Progenitor cell of endocrine pancreas (in vitro differentiated cells): ENCODE measurements at places on chromosomes 2 and 18.

GRCh38 chr18:9772847-9773677 is 65.0 kb downstream of the RAB31 start:
- no peak for DNase-seq

DNA sequence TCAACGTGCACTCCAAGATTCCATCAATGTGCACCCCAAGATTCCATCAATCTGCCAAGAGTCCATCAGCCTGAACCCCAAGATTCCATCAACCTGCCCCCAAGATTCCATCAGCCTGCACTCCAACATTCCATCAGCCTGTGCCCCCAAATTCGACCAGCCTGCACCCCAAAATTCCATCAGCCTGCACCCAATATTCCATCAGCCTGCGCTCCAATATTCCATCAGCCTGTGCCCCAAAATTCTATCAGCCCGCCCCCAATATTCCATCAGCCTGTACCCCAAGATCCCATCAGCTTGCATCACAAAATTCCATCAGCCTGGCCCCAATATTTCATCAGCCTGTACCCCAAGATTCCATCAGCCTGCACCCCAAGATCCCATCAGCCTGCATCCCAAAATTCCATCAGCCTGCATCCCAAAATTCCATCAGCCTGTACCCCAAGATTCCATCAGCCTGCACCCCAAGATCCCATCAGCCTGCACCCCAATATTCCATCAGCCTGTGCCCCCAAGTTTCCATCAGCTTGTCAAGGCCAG is 92.1 kb upstream of the PXDN start:
- no peak for DNase-seq

GRCh38 chr18:59502274-59503175 is 143.5 kb upstream of the LMAN1 start:
- no peak for DNase-seq

DNA sequence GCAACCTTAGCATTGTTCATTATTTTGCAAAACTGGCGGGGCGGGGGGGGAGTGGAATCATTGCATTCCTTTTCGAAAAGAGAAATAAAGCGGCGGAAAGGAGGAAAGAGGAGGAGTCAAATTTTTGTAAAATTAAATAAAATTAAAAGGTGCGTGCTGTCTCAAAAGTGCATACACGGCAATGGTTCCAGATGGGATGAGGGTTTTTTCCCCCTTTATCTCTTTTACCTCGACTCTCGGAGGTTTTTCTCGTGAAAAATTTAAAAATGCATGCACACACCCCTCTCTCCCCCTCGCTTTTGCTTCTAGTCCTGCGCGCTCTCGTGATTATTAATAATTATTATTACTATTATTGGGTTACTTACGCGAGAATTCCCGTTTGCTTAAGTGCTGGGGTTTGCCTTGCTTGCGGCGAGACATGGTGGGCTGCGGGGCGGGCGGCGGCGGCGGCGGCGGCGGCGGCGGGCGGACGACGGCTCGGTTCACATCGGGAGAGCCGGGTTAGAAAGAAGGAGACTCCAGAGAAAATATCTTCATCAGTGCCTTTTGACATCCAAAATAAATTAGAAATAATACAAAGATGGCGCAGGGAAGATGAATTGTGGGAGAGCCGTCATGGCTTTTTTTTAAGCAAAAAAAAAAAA is 481 bp downstream of the BCL11A start:
- DNase-seq: no peak

DNA sequence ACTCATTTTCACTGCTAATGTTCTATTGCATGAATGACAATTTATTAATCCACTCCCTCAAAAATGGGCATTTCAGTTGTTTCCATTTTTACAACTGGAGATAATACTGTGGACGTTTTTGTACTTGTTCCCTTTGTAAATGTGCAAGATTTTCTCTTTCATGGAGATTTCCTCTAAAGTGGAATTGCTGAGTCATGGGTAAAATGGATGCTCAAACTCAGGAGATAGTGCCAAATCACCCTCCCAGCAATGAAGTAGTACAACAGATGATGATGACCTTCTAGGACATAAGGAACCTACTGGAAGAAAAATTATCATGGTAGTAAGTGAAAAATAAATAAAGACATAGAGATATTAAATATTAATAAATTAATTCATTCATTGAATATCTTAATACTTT is 460.8 kb upstream of the CHST9 start:
- DNase-seq: no peak

- no peak for DNase-seq
These were observed 49.8 kb downstream of the SPATS2L start for GRCh38 chr2:200356321-200356720.

DNA sequence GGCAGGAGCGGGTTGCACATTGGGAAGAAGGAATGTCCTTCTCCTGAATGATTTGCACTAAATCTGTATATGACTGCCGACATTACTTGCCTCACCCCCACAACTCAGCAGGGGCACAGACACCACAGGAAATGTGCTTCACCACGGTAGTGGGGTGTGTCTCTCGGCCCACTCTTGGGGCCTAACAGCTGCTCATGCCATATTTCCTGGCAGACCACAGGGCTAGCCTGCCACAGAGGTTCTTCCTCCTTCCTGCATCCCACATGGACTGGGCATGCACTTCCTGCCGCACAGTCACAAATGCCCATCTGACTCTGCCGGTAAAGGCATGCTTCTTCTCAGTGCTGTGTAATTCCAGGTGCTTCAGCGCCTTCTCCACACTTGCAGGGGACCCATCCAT is 10.3 kb upstream of the PAPOLG start:
- DNase-seq: no peak

- no peak for DNase-seq
These were observed 992.8 kb upstream of the FANCL start for GRCh38 chr2:59233920-59234319.

- DNase-seq: no peak
These were observed 557.8 kb upstream of the LRATD1 start for GRCh38 chr2:14074691-14075090.

DNA sequence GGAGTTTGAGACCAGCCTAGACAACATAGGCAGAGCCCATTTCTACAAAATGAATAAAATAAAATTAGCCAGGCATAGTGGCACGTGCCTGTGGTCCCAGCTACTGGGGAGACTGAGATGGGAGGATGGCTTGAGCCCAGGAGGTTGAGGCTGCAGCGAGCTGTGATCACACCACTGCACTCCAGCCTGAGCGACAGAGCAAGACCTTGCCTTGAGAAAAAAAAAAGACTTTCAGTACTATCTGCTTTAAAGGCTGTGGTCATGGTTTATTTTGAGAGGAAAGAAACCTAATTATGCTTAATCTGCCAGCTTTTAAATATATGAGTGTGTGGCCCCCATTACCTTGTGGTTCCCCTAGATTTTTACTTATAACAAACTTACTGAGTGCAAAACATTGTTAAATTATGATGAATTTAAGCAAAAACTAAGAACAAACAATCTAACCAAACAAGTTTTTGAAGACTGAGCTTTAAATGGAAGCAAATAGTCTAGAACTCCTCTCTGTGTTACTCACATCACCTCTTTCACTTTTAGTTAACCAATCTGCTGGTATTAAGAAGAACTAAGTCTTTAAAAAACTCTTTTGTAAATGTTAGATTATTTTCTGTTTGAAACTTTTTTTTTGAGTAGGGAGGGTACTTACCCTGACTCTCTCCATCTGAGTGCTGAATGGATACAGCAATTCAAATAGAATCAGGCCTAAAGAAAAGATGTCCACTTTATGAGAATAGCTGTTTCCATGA is 65.4 kb downstream of the EIF2AK3 start:
- no peak for DNase-seq

DNA sequence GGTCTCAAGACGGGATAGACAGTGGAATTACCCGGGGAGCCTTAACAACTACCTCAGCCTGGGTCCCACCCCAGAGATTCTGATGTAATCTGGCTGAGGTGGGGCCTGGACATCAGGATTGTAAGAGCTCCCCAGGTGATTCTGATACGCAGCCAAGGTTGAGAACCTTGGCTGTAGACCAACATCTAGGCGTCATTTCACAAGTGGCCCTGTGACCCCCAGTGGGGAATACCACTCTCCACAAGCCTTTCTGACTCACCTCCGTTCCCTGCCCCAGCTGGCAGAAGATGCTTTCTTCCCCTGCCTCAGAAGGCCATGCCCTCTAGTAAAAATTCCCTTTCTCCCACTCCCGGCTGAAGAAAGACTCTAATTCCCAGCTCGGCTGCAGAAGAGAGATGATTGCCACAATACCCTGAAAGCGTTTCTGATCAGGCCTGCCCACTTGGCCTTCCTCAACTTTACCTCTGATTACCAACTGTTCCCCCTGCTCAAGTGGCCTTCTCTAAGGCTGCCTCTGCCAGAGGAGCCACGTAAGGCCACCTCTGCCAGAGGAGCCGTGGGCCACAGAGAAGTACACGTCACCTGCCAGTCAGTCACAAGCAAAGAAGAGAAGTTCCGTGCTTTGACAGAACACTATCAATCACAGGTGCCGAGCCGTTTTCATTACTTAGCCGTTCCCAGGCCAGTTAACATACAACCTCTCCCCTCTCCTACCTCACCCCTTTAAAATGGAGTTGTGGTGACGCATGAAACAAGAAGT is 116.8 kb upstream of the PKDCC start:
- DNase-seq: no peak

- DNase-seq: no peak
These were observed 39.7 kb downstream of the THUMPD2 start for GRCh38 chr2:39739386-39739785.

GRCh38 chr2:161172901-161173540 is 12.8 kb downstream of the TANK start:
- no peak for DNase-seq

GRCh38 chr2:52390651-52391050 is 1358.7 kb upstream of the NRXN1 start:
- no peak for DNase-seq

GRCh38 chr18:11324510-11324909 is 175.1 kb upstream of the PIEZO2 start:
- DNase-seq: no peak

GRCh38 chr2:219129589-219129988 is 31.0 kb downstream of the NHEJ1 start:
- DNase-seq: no peak

- no peak for DNase-seq
These were observed 11.0 kb downstream of the IL18R1 start for GRCh38 chr2:102366406-102367112.

DNA sequence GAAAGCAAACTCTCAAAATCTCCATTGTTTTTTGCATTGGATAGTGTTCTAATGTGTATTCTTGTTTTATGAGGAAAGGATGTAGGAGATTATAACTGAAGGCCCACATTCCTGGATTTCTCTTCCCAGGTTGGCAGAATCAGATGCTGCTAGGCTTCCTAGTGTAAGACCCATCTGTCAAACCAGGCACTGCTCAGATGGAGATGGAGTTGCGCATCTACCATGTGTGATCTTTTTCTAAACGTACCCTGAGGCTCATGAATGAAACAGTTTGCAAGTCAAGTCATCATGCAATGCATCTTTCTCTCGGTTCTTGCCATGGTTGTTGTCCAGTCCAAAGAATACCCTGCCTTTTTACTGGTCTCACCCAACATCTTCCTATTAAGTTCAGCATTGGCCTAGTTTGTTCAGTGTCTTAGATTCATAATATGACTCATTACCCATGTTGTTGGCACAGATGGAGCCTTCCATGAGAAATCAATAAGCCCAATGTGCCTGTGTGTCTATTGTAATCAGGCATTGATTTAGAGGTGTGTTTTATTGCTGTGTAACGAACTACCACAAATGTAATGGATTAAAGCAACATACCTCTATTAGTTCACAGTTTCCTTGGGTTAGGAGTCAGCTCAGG is 127.4 kb downstream of the NYAP2 start:
- no peak for DNase-seq

DNA sequence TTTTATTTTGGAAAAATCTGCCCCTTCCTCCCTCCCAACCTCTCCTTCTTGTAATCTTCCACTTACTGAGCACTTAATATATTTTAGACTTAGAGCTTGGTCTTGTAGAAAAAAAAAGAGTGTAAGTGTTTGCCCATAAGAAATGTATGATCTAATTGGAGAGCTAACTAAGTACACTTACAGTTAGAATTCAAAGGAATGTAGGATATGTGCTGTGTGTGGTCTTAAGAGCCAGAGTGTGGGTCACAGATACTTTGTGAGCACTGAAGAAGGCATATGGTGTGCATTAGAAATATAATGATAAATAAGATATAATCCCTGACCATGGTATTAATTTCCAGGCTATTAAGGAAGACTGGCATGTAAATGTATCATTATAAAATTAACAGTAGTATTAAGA is 91.8 kb upstream of the ZNF521 start:
- no peak for DNase-seq

- no peak for DNase-seq
These were observed 18.7 kb downstream of the SMIM21 start for GRCh38 chr18:75408554-75409506.
